ENCODE measurements at places on chromosomes 2 and 18.

DNA sequence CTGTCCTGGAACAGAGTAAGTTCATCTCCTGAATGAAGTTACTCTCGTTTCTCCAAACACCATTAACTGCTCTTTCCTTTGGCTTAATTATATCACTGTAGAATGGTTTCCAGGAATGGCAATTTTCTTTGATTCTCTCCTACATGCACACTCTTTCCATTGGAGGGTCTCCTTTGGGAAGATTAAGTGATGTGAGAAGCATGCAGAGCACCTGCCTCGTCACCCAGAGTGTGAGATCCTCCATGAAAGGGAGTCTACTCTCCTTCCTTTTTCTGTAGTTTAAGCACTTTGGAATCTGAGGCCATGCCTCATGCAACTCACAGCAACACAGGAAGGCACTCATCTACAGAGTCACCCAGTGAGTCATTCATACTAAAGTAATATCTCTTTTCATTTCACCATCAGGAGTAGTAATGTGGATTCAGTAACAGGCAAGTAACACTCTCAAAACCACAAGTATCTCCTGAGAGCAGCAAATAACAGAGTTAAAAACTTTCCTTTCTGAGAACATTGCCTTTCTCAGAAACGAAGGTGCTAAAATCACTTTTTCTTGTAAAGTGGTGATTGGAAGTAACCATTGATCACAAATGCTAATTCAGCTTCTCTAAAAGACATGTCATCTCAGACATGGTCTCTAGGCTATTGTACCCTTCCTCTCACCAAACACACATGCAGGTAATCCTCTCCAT lies 52.8 kb upstream of the IL1RL1 start:
- DNase-seq, result no peak

DNA sequence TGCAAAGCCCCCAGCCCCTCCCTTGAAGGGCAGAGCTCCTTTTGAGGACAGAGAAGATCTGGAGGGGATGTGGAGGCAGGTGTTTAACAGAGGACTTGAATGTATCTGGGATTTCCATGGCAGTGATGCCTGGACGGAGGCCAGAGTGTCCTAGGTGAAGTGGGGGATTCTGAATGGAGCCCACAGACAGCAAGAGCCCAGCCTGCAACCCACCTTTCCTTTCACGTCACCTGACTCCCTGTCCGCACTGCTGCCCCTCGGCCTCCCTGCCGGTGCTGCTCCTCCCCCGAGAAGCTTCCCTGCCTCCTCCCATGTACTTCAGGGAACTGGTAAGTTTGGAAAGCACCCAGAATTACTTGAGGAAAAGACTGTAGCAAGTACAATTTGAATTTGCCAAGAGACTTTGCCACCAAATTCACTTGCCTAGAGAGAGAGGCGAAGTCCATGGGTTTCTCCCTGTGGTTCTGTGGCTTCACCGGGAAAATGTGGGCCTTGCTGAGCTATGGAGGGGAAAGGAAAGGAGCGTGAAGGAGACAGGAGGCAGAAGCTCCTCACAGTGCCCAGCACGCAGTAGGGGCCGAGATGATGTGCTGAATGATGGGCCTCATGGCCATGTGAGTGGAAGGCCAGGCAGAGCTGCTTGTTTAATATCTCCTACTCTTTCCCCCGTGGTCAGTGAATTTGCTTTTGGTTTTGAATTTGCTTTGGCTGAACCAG lies 13.9 kb upstream of the ASPRV1 start:
- no peak for DNase-seq

- no peak for DNase-seq
Measured at GRCh38 chr18:38421872-38422615, 856.4 kb upstream of the CELF4 start.

DNA sequence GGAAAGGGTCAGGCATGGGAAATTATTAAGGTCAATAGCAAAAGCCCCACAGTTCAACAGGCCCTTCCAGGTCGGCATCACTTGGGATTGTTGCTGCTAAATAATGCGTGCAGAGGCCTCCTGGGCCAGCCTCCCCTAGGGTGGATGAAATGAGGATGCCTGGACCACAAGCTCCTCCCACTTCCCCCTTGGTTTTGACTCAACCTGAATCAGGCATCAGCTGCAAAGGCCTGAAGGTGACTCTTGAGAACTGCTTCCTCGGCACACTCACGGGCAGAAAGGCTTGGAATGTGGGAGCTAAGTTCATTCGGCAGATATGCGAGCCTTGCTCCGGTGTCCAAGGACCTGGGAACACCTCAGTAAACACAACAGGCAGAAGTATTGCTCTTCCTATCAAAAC lies 69.3 kb downstream of the MBP start:
- DNase-seq, result no peak

GRCh38 chr2:86221066-86221684 lies 21.9 kb downstream of the MRPL35 start:
- DNase-seq, result no peak

GRCh38 chr18:61582202-61582710 lies 249.0 kb downstream of the CDH20 start:
- no peak for DNase-seq

- no peak for DNase-seq
Measured at GRCh38 chr18:79938196-79938595, 13.3 kb downstream of the SLC66A2 start.

DNA sequence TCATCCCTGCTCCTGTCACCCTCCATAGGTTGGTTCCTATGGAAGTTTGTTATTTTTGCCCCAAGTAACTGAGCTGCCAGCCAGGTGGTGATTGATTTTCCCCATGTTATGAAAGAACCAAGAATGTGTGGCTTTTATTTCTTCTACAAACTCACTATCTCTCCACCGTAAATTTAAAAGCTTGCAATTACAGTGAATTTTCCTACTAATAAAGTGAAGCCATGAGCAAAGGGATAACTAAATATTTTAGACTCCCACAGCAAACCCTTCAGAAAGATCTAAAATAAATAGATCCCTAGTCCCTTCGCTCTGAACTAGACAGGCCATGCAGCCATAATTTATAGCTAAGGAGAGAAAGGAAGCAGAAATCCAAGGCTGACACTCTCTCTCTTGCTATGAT lies 6.2 kb upstream of the KIAA2012 start:
- no peak for DNase-seq

GRCh38 chr2:232966122-232966521 lies 46.9 kb downstream of the NGEF start:
- no peak for DNase-seq

GRCh38 chr2:98519156-98519555 lies 74.5 kb downstream of the INPP4A start:
- no peak for DNase-seq

DNA sequence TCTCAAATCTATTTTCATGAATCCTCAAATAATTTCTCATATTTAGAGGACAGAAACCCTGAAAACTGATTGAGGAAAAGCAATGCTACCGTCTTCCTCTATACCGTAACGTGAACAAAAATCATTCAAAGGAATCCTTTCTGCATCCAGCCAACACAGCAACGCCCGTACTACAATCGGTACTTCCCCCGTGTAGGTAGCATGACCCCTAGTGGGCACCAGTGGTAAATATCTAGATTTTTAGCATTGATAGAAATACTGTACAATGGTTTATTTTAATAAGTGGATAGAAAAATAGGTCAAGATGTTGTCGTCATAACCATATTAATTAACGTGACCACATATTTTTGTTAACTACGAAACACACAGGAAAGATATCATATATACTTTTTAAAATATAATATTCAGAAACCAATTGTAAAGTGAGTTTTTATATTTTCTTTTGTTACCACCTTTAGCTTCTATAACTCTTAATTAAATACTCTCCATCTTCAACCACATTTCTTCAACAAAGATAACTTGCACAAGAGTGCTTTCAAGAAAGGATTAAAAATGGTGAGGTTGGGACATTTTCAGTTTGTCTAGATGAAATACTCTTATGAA lies 194.1 kb downstream of the SS18 start:
- no peak for DNase-seq

DNA sequence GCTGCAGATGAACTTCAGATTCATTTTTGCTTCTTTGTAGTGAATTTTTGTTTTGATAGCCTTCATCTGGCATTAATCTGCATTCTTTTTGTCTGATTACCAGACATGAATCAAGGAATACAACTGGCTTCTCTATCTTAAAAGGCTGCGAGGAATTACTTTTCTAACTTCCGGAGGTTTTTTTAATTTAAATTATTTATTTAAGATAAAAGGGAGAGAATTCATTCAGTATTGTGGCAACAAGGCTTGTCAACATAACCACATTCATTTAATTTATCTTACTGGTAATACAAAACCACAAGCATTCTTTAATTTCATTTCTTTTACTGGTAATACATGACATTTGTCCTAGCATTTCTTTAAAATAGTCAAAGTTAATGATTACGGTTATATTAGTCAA lies 36.0 kb downstream of the CSRNP3 start:
- no peak for DNase-seq

- no peak for DNase-seq
Measured at GRCh38 chr18:60554967-60555366, 182.4 kb upstream of the MC4R start.

DNA sequence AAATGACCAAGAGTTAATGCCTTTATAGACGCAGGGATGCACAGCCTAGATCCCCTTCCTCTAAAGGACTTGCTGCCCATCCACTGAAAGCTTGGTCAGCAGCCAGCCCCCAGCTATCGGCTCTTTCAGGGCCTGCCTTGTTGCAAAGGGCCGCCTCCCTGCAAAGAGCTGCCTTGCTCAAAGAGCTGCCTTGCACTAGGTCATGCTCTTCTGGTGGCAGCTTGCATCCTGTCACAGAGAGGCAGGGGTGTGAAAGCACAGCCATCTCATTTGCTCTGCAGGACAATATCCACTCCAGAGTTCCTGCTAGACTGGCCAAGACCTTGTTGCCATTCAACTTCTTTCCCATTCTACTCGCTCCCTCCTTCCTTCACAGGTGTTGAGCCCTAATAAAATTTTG lies 137.1 kb downstream of the MCFD2 start:
- DNase-seq, result no peak

- DNase-seq, result no peak
Measured at GRCh38 chr18:56563568-56563967, 74.8 kb downstream of the TXNL1 start.

GRCh38 chr2:9199716-9200632 lies 6.6 kb upstream of the ASAP2 start:
- no peak for DNase-seq

- no peak for DNase-seq
Measured at GRCh38 chr2:151849413-151850010, 21.3 kb upstream of the ARL5A start.

- no peak for DNase-seq
Measured at GRCh38 chr2:215712871-215713790, 277.3 kb upstream of the FN1 start.

- no peak for DNase-seq
Measured at GRCh38 chr2:222693837-222694236, 22.4 kb downstream of the MOGAT1 start.

DNA sequence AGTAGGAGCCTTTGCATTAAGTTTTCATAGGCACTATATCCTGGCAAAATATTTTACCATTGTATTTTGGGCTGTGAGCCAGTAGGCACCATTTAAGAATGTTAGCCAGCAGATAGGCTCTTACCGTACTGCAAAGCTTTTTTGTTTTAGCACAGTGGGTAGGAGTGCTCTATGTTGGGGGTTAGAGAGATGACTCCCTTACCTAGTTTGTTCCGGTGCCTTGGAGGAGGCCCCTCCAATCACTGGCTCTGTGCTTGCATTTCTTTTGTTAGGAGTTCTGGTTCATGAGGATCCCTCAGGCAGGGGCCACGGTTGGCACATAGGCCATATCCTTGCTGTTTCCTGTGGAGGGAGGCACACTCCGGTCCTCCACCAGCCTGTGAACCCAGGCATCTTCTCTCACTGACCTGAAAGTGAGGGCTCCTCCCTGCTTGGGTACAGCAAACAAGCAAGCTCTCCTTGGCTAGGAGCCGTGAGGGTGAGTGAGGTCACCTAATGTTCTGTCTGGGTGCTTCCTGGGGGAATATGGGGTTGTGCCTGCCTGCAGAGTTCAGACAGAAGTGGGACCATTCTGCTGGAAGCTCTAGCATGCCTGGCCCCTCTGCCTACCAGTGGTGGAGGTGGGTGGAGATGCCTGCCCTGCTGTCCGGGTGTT lies 29.8 kb downstream of the LTBP1 start:
- no peak for DNase-seq

- no peak for DNase-seq
Measured at GRCh38 chr2:120637847-120638246, 97.8 kb upstream of the GLI2 start.

GRCh38 chr18:32438173-32438572 lies 32.5 kb downstream of the GAREM1 start:
- no peak for DNase-seq

- no peak for DNase-seq
Measured at GRCh38 chr18:12658426-12659138, 675 bp upstream of the SPIRE1 start.

- DNase-seq, result no peak
Measured at GRCh38 chr2:158315803-158316414, 140.6 kb downstream of the CCDC148 start.

DNA sequence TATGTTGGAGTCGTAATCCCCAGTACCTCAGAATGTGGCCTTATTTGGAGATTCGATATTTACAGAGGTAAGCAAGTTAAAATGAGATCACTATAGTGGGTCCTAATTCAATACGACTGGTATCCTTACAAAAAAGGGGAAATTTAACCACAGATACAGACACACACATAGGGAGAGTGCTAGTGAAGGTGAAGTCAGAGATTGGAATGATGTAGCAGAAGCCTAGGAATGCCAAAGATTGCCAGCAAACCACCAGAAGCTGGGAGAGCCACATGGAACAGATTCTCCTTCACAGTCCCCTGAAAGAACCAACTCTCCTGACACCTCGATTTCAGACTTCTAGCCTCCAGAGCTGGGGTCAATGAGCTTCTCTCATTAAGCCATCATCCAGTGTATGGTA lies 17.7 kb upstream of the ACTR3 start:
- no peak for DNase-seq

DNA sequence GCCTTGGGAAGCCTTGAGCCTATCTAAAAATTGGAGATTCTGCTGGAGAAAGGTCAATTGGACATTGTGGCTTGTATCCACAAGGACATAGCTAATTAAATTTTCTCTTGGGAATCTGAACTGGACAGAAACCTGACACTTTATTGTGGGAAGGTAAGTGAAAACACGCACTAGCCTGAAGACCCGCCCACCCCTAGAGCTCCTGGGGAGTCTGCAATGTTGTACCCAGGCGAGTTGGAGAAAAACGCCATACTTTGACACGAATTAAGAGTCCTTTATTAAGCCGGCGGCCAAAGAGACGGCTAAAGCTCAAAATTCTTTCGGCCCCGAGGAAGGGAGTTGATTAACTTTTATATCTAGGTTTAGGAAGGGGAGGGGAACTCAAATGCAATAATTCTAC lies 1.2 kb upstream of the ZNF892 start:
- DNase-seq, result no peak

DNA sequence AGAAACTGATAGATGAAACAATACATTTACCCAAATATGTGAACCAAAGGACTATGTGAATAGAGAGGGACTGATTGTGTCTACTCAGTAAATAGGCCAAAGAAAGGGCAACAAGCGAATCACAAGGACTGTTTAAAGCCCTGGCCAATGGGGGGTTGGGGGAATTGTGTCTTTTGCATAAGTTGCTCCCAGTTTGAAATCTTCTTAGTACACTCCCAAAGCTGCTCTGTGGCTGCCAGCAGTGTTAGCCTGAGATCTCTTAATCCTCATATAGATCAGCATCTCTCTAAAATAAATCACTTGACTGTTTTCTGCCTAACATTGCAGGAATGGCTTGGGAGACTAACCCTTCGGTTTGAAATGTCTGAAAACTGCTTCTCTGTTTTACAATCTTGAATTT lies 236.4 kb downstream of the PLCL1 start:
- no peak for DNase-seq

GRCh38 chr2:119809339-119810048 lies 49.8 kb downstream of the PTPN4 start:
- no peak for DNase-seq
